ENCODE measurements at places on chromosomes 2 and 18. TPM values are rescaled to one million over a fixed set of nuclear protein-coding genes. Genes with fewer than 3 reads are reported as not detected.

SLC19A3 gene
- total RNA-seq, result not detected

ANKRD53 gene
- not detected for total RNA-seq

G6PC2 gene
- total RNA-seq, result not detected

RAB31 gene
- not detected for total RNA-seq

SMAD7 gene
- total RNA-seq, result 3.2 TPM

RAB17 gene
- not detected for total RNA-seq

LYG1 gene
- total RNA-seq, result 1.8 TPM

ENOSF1 gene
- 47.0 TPM for total RNA-seq

CCDC141 gene
- total RNA-seq, result 0.07 TPM

- DNase-seq, result no peak
Observed at GRCh38 chr2:225464346-225465025, 65.0 kb downstream of the NYAP2 start.

DNA sequence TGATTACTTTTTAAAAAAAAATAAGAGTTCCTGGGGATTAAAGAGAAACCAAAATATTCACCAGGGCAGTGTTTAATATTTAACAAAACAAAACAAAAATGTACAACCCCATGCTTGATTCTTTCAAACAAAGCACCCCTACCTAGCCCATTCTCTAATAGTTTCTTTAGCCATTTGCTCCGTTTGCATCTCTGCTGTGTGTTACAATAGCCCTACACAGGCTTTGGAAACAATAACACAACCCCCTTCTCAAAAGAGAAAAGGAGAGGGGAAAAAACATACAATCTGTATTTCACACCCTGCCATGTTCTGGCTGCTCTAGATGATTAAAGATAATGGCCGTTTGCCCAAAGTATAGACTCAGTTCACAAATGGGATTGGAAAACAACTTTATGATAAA, 302.9 kb downstream of the CPS1 start:
- no peak for DNase-seq

GRCh38 chr2:102050854-102051391, 59.2 kb downstream of the IL1R2 start:
- no peak for DNase-seq

DNA sequence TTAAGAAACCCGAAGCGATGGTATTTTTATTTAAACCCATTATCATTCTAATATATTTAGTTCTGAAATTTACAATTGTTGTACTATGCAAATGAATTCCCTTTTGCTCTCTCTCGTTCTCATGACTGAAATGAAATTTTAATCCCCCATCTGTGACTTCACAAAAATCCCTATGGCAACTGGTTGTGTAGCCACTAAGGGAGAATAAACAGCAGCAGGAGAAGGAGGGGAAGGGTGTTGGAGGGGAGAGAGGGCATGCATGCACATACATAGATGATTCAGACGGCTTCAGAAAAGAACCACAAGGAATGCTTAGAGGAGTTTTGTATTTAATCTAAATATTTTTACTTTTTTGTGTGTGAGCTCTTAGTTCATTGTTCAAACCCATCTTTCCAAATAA, 36.8 kb downstream of the CPS1 start:
- DNase-seq, result no peak

DNA sequence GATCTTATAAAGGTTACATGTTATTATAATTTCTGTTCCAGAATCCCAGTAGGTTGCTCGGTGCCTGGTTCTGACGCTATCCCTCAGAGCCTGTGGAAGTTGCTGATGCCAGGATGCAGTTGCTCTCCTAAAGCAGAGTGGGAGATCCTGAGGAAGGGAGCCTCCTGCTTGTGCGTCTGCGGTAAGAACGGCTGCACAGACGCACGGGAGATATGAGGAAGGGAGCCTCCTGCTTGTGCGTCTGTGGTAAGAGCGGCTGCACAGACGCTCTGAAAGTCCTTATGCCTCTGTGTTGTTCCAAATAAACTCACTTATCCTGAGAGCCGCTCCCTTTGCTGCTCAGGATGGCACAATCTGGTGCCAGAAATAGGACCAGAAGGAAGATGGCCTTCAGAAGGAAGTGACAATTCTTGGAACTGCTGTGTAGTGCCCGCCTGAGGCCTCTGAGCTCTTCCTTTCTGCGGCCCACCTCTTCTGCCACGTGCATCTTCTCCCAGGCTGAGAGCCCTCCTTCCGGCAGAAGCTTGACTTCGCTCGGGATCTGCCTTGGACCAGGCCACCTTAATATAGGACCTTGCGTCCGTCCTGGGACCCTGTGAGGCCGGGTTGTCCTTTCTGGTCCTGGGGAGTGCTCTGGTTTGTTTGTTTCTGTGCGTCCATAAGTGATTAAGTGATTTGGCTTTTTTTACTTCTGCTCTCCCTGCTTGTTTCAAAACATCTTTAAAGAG, 89.5 kb downstream of the RTP5 start:
- no peak for DNase-seq

- DNase-seq, result no peak
Observed at GRCh38 chr2:12549641-12550040, 167.1 kb upstream of the TRIB2 start.

GRCh38 chr2:30046979-30047378, 99.8 kb upstream of the YPEL5 start:
- DNase-seq, result no peak

DNA sequence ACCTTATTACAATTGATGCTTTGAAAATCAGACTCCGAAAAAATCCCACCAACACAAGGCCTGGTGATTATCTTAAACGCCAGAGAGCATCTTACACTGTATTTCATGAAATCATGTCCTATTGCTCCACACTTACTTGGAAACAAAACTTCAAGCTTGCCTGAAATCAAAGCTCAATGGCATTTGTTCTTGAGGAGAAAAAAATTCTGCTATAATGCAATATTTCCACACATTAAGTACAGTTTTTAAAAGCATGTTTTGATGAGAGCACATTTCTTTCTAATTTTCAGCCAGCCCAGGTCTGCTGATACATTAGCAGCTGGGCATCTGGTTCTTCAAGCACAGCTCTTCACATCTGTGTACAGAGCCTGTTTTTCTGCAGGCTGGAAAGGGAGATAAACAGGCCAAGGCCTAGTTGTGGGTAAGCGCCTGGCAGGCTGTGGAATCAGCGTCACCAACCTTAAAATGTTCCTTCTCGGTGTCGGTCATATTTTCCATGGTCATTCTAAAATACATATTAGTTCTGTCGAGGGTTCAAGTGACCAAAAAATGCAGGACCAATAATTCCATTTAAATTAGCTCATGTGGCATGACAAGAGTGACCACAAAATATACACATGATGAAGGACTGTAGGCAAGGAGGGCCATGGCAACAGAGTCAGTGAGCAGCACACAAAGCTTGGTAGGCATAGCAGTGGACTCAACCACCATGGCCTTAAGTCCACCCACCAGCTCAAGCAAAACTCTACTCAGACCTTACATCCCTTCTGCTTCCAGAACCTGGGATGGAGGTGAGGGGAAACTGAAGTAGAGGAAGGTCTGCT, 20.9 kb downstream of the SLC8A1 start:
- DNase-seq, result no peak

DNA sequence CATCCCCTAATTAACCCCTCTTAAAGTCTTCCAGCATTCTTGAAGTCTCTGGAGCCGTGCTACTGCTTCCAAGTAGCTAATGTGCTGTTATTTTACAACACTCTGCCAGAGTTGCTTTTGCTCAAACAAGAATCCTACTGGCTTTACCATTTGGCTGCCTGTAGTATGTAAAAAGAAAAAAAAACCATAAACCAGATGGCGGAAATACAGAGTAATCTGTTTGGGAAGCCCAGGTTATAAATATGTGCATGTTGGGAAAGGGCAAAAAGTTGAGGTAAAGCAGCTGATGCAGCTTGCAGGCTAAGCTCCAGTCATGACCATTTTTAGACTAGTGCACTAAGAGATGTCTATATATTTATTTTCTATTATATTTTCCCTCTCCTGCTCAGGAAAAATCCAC, 313.2 kb upstream of the ETAA1 start:
- no peak for DNase-seq

DNA sequence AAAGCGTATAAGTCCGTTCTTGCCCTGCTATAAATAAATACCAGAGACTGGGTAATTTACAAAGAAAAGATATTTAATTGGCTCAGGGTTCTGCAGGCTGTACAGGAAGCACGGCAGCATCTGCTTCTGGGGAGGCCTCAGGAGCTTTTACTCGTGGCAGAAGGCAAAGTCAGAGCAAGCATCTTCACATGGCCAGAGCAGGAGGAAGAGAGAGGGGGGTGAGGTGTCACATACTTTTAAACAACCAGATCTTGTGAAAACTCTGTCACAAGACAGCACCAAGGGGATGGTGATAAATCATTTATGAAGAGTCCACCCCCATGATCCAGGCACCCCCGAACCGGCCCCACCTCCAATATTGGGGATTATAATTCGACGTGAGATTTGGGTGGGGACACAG, 130.6 kb downstream of the LTBP1 start:
- DNase-seq, result peak; percentile 68

DNA sequence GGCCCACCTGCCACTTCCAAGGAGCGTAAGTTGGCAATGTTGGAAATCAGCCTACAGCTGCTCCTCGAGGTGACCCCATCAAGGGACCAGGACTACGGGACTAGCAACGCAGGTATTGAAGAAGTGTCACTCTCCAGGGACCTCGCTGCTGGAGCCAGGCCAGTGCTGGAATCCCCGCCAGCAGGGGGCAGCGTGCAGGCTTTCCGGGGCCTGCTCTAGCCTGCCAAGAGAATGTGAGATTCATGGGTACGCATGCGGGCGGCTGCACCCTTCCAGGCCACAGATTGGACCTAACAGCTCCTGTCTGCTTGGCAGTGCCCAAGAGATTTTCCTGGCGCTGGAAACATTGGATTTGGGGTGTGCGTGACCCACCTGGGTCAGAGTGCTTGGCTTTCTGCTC, 182.8 kb upstream of the RAB12 start:
- peak; percentile 12 for DNase-seq

DNA sequence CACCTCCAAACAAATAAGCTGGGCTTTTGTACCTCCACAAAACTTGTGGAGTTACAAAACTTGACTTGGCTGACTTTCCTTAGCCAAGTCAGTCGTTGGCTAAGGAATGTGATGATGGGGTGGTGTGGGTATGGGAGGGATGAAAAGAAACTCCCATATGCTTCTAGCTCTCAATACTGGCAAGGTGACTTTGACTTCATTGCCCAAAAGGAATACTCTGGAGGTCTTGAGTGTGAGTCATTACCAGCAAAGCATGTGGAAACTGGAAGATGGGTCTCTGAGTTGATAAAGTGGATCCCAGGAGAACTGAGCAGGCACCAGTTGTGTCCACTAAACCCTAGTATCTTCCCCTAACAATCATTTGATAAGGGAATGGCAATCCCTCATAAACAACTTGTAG, 226.7 kb downstream of the GULP1 start:
- DNase-seq, result no peak

DNA sequence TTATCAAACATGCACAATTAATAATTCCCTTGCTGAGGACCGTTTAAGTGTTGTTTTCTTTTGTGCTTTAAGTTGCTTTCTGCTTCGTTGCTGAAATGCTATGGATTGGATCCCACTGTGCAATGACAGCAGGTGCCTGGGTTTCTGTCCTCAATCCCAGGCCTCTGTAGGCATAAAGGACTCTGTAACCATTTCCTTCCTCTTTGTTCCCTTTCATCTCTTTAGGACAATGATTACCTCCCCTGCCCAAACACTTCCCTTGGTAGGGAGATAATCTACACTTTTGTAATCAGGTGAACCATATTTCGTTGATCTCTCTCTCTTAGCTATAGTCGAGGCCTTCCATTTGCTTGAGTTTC, 58.6 kb upstream of the LYPD6B start:
- DNase-seq, result no peak

GRCh38 chr2:200784215-200784614, 27.5 kb upstream of the BZW1 start:
- no peak for DNase-seq

DNA sequence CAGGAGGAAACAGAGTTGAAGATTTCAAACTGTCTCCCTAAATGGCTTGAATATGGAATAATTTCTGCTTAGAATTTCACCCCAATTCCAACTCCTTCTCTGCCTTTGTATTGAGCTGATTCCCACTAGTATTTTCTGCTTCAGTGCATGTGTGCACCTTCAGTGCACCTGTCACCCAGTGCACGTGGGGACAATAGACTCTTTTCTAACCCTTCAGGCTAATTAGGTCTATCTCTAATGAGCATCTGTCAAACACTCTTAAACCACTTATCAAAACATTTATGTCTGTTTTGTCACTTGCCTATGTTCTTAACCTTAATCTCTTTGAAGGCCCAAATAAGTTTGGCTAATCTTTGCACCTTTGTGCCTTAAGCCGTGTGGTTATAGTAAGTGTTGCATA, 232.0 kb upstream of the NETO1 start:
- no peak for DNase-seq

GRCh38 chr18:44035554-44035953, 645.1 kb upstream of the SETBP1 start:
- DNase-seq, result no peak

- no peak for DNase-seq
Observed at GRCh38 chr2:1696472-1696871, 47.8 kb downstream of the PXDN start.

DNA sequence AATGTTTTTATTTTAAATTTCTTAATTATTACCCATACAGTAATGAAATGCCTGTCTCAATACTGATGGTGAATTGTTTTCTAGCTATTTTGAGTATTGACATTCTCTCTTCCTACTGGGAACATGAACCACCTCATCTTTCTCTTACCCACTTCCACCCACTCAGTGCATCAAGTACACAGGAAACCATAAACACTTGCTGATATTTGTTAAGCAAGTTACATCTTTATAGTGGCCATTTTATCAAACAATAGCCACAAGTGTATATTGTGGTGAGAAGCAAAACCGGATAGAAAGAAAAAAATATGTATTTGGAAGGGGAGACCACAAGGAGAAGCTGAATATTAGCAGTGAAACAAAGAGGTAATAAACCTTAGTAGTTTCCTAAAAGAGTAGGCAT, 368.1 kb upstream of the HNRNPA3 start:
- DNase-seq, result no peak

DNA sequence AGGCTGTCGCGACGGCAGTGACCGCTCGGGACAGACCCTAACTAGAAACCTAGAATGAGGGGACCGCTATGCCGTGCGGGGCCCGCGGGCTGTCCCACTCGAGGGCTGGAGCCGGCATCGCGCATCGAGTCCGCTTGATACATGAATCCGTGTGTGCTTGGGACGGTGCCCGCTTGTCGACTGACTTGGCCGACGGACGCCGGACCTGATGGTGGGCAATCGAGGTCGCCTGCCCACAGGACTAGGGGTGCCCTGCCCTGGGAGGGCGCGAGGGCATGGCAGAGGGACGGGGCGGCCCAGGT, 749 bp upstream of the PTMA start:
- no peak for DNase-seq

DNA sequence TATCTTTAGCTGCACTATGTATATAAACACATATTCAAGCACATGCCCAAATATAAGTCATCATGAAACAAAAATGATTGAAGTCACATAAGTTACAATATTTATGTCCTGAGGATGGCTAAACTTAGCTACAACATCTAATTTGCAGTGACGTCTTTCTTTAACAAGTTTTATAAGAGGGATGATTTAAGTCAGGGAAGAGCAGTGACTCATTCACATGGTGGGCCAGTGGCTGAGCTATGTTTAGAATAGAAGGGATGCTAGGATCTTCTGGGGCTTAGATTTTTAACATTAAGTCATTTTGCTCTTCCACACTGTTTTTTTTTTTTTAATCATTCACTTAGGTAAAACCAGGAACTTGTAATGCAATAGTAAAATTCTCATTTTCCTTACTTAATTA, 22.3 kb downstream of the ADCYAP1 start:
- no peak for DNase-seq

GRCh38 chr18:37012452-37012851, 183.5 kb downstream of the KIAA1328 start:
- DNase-seq, result no peak
